ENCODE measurements at places on chromosomes 6 and 20. TPM values are rescaled to one million over a fixed set of nuclear protein-coding genes. Genes with fewer than 3 reads are reported as not detected.

KIF25 gene
- total RNA-seq, result not detected

SPATA2 gene
- total RNA-seq, result 3.1 TPM

BMP2 gene
- total RNA-seq, result not detected

GRCh38 chr6:119830069-119830468, 480.5 kb upstream of the MAN1A1 start:
- H3K27ac ChIP-seq, result no peak overlapping the region
- H3K4me1 ChIP-seq, result no peaks in the 10 kb centered on the region

GRCh38 chr6:39951191-39951590, 16.9 kb upstream of the MOCS1 start:
- H3K4me3 ChIP-seq, result no peak overlapping the region
- DNase-seq, result no peak
- no peak overlapping the region for H3K27ac ChIP-seq
- H3K4me1 ChIP-seq, result no peaks in the 10 kb centered on the region
- no peaks in the 10 kb centered on the region for H3K36me3 ChIP-seq

DNA sequence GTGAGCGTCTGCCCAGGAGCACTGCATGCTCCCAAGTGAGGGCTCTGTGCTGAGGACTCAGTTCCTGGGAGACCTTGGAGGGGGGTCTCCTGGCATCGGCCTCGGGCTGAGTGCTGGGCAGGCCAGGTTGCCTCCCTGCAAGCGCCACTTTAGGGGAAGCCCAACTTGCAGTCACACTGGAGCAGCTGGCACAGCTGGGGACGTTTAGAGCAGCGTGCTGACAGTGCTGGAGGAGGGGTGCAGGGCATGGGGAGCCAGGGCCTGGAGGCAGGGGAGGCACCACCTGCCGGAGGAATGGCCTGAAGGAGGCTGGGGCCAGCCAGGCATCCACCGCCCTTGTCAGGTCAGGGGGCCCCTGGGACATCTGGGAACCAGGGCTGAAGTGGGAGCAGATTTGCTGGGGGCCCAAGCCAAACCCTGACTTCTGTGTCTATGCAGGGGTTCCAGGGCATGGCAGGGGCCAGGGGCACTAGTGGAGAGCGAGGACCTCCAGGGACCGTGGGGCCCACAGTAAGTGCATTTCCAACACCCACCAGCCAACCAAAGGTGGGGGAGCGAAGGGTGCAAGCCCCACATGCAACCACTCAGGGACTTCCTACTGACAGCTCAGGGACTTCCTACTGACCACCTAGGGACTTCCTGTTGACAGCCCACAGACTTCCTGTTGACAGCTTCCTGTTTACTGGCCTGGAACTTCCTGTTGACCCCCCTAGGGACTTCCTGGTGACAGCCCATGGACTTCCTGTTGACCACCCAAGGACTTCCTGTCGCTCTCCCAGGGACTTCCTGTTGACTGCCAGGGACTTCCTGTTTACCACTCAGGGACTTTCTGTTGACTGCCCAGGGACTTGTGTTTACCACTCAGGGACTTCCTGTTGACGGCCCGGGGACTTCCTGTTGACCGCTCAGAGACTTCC, 33.6 kb downstream of the COL20A1 start:
- H3K27me3 ChIP-seq, result no peaks in the 10 kb centered on the region
- no peaks in the 10 kb centered on the region for H3K4me1 ChIP-seq
- H3K4me3 ChIP-seq, result no peak overlapping the region
- no peak for DNase-seq

DNA sequence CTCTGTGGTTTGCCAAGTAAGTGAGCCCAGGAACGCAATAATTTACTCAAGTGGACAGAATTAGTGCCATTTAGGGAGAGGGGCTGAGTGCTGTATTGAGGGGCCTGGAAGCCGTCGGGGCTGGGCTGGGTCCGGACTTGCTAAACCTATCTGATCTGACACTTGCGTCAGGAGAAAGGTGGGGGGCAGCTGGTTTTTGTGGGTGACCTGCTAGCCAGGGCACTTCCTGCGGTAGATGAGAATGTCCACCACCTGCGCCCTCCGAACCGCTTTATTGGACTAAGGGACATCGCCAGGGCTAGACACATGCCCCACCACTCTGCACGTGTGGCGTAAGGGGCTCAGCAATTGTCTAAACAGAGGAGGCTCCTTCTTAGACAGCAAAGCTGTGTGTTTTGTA, 139.1 kb downstream of the CDH4 start:
- H3K4me3 ChIP-seq, result no peak overlapping the region
- H3K27me3 ChIP-seq, result no peaks in the 10 kb centered on the region
- no peaks in the 10 kb centered on the region for H3K36me3 ChIP-seq
- no peak for DNase-seq
- no peak overlapping the region for H3K27ac ChIP-seq
- no peaks in the 10 kb centered on the region for H3K4me1 ChIP-seq

Measured in Karpas-422 (cell line).